ENCODE measurements at places on chromosomes 2 and 18.
A peak's percentile ranks its signal among the peaks of the same experiment; 100 is the strongest.

DNA sequence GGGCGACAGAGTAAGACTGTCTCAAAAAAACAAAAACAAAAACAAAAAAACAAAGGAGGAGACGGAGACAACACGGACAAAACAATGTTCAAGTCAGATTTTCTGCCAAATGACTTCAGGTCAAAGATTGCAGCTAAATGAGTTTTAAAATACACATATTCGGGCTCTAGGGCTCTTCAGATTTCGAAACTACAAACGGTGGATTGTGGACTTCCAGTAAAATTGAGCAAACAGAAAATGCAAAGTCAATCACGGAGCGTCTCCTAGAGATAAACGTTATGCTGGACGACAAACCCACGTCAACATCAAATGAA lies 558 bp downstream of the MRPS5 start:
- no peak for DNase-seq

- DNase-seq, result no peak
These were observed 59.6 kb downstream of the CHRNA1 start for GRCh38 chr2:174704642-174705041.

GRCh38 chr2:172429301-172429968 lies 2.0 kb downstream of the ITGA6 start:
- DNase-seq, result no peak

- DNase-seq, result no peak
These were observed 37.5 kb downstream of the OLA1 start for GRCh38 chr2:174210862-174211261.

- no peak for DNase-seq
These were observed 360.3 kb upstream of the SPHKAP start for GRCh38 chr2:228541789-228542188.

DNA sequence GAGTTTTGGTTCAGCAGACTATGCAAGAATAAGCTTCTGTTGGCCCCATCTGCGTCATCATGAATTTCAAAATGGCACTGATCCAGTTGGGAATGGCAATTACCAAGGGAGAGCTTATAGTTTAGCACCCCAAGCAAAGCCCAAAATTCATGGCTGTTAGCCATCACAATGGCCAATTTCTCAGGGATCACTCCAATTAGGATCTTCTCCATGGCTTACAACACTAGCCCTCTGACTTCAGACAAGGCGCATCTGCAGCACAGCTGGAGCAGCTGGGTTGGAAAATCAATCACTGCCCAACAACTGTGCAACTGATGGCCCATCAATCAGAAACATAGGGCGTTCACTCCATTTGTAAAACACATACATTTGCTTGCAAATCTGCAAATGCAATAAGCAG lies 273.6 kb downstream of the SRBD1 start:
- no peak for DNase-seq

GRCh38 chr18:62802523-62802922 lies 87.2 kb downstream of the PHLPP1 start:
- no peak for DNase-seq

- DNase-seq, result no peak
These were observed 65.4 kb upstream of the ACAA2 start for GRCh38 chr18:49878567-49879270.

GRCh38 chr2:177262958-177263450 lies 1.5 kb downstream of the NFE2L2 start:
- DNase-seq, result no peak

DNA sequence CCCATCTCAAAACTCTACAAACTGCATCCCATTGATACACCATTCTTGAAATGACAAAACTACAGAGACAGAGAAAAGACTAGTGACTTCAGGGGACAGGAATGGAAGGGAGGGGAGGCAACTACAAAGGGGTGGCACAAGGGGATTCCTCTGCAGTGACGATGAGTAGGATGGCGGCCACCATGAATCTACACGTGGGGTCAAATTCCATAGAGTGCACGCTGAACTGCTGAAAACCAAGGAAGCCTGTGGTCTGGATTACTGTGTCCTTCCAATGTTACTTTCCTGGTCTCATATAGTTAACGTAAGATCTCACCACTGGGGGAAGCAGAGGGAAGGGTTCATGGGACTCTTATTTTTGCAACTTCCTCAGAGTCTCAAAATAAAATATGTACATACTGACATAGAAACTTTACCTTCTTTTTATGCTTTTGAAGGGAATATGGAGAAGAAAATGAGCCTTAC lies 23.6 kb downstream of the COX7A2L start:
- no peak for DNase-seq

DNA sequence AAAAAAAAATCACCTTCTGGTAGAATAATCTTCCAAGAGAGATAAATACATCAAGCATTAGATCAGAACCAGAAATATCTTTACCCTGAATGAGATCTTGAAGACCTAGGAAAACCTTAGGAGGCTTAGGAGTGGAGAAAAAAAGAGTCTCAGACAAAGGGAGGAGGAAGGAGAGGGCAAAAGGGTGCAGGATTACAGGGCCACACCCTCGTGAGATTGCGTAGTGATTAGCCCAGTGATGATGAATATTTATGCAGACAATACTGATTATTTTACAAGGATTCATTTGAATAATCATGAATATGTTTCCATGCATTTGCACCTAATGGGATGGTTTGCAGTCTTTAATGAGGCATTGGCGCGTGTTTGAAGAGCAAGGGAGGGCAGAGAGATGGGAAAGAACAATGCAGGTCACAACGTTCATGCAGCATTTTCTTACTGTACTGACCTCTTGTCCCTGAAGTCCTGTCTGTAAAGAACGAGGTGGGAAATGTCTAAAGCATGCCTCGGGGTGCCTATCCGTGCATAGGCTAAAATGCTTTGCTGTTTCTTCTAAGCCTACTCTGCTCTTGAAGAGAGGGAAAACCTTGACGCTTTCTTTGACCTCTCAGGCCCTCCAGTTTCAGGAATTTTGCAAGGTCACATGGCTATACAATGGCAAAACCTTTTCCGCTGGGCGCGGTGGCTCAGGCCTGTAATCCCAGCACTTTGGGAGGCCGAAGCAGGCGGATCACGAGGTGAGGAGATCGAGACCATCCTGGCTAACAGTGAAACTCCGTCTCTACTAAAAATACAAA lies 18.6 kb upstream of the ZNF532 start:
- no peak for DNase-seq

GRCh38 chr2:149715005-149715592 lies 127.5 kb upstream of the MMADHC start:
- no peak for DNase-seq

GRCh38 chr2:170869461-170869860 lies 52.8 kb downstream of the GAD1 start:
- DNase-seq, result no peak

DNA sequence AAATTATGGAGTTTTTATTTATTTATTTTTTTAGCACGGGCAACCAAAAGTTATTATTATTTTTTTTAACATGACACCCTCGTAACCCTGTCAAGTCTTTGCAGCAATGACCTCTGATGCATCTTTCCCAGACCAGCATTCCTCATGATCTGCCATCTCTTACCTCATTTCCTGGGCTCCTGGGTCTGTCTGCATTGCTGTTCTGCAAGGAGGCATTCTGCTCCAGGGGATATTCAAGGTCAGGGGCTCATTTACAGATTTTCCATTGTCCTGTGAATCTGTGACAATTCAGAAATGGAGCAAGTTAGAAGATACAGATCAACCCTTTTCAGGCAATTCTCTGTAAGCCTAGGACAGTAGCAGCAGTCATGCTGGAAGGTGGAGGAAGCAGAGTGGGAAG lies 43.0 kb downstream of the NGEF start:
- no peak for DNase-seq

DNA sequence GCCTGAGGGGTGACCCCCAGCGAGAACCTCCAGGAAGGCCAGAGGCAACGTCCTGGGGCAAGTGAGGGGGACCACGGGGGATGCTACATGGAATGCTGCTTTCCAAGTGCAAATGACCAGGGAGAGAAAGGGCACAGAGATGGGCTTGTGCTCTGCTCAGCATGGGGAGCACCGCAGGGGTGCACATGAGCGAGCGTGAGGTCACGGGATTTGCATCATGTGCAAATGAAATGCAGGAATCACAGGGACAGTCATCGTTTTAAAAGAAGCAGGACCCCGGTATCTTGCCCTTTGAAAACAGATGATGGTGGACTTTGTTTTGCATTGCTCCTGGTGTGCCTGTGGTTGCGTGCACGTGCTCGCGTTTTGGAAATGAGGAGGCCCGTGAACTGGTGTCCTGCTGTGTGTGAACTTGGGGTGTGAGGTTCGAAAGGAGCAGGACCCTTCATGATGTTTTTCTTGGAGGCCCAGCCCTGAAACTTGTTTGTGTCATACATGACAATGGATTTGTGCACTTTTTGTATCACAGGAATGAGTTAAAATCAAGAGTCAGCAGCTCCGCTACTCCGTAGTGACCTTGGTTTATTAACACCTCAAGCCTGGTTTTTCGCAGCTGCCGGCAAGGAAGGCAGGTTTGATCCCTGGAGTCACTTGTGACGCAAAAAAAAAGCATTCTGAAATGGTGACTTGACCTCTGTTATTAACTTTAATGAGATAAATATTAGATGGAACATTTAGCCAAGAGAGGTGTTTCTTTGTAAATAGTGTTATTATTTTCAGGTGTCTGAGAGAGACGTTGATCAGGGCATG lies 234.5 kb downstream of the LDLRAD4 start:
- DNase-seq, result no peak

- DNase-seq, result no peak
These were observed 52.3 kb upstream of the ITGB6 start for GRCh38 chr2:160252278-160252887.

GRCh38 chr2:195674491-195675221 lies 17.6 kb downstream of the SLC39A10 start:
- no peak for DNase-seq

DNA sequence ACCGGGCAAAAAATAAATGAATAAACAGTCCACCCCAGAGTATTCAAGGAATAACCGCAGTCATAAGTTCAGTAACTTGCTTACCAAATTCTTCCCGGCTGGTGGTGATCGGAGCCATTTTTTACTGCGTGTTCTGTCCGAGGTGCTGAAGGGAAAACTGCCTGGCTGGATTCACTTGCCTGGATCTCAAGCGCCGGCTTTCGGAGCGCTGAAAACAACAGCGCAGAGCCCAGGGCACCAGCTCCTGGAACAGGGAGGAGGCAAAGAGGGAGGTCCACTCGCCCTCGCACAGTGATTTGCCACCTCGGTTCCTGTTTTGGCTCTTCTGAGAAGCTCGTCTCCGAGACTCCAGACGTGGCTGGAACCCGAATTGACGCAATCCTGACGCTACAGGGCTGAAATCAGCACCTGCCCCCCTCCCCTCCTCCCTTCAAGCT lies at the start of gene SYT4:
SYT4 (minus strand) TSS at position 327 of the 437 bp plus-strand sequence; CDS start at position 118, 209 bp downstream.
- peak; percentile 77 for DNase-seq

DNA sequence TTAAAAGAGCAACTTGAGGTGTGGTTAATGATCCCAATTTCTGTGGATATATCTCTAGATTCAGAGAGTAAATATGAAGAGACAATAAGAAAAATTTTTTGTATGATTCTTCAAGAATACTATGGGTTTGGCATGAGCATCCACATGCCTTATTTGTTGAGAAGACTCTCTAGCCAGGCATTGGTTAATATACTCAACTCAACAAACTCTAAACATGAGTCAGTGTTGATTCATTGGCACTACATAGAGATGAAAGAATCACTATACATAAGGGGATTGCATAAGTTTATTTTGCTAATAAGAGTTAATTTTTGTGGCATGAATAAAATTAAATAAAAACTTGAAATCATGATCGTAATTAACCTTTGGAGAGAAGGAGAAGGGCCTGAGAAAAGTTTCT lies 930.2 kb upstream of the LRRTM1 start:
- no peak for DNase-seq

DNA sequence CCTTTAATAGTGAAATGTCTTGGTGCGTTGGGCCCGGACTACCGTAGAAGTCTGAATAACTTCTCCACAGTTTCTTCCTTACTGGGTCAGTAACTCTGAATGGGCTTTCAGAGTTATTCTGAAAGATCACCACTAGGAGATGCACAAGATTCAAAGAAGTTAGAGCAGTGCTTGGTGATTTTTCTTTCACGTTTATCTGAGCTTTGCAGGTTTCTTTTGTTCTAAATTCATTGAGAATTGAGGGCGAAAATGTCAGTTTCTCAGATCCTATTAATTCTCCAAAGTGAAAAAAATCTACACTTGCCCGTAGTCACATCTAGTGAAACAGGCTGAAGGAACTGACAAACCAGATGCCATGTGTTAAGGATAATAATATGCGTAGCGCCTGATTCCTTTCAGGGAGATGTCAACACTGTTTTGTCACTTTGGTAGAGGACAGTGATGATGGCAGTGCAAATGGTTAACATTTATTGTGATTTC lies 70.1 kb downstream of the QPCT start:
- no peak for DNase-seq

DNA sequence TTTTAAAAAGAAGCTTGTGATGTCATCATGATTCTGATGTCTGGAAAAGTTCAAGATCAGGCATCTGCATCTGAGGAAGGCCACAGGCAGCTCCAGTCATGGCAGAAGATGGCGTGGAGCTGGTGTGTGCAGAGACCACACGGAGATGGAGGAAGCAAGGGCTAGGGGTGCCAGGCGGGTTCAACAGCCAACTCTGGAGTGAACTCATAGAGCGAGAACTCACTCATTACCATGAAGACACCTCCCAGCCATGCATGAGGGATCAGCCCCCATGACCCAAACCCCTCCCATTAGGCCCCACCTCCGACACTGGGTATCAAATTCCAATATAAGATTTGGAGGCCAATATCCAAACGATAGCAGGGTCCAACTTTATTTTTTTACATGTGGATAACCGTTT lies 61.6 kb downstream of the KCNG2 start:
- no peak for DNase-seq

- no peak for DNase-seq
These were observed 303.3 kb downstream of the GBX2 start for GRCh38 chr2:235864733-235865515.

- DNase-seq, result no peak
These were observed 32.9 kb downstream of the RMC1 start for GRCh38 chr18:23536204-23536603.

DNA sequence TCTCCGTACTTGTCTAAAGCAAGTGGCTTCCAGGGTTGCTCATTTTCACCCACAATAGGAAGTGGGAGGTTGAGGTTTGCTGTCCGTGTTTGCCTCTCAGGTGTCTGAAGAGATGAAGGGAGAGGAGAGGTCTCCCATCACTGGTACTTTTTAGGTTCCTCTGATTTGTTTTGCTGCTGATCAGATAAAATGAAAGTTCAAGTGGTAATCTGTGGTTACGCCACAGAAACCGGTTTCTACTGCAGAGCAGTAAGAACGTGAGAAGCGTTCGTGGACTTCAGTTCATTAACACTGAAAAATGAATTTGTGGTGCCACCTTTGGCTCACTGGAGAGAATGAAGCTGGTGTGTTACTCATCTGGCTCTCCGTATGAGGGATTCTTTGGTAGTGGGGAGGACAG lies 118.2 kb downstream of the GBX2 start:
- DNase-seq, result no peak

GRCh38 chr18:55088561-55088960 lies 129.3 kb upstream of the CCDC68 start:
- DNase-seq, result no peak

Data from nephron progenitor cell (in vitro differentiated cells).